Globus pallidus (tissue), 1 donor: ENCODE measurements at places on chromosomes 11 and 22.

- no peak for DNase-seq
Measured at GRCh38 chr11:66106786-66107599, 36.9 kb downstream of the PACS1 start.

- no peak for DNase-seq
Measured at GRCh38 chr11:127135256-127135655, 134.7 kb upstream of the KIRREL3 start.

DNA sequence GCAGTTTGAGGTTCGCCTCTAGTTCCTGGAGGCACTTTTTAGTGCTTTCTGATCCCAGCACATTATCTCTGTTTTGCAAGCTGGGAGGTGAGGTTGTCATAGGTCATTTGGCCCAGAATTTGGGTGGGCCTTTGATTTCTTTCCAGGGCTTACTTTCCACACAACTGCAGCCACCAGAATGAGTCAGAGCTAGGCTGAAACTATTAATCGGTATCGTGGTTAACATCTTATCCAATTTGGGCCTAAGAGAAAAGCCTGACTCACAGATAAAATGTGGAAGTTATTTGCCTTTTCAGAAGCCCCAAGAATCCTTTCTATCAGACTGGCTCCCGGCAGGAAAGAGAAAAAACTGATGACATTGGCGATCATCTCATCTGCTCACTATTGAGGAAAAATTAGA, 166.4 kb downstream of the KIRREL3 start:
- no peak for DNase-seq

DNA sequence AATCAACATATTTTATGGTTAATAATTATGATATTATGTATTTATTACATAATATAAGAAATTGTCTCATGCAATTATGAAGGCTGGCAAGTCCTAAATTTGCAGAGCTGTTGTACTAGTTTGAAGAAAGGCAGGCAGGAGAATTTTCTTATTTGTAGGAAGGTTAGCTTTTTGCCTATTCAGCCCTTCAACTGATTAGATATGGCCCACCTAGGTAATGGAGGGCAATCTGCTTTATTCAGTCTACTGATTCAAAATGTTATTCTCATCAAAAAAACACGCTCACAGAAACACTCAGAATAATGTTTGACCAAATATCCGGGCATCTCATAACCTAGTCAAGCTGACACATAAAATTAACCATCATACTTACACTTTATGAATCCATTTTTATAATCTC, 589.0 kb downstream of the NELL1 start:
- DNase-seq: no peak

- DNase-seq: no peak
Measured at GRCh38 chr11:107581147-107581546, 9.8 kb upstream of the ELMOD1 start.

DNA sequence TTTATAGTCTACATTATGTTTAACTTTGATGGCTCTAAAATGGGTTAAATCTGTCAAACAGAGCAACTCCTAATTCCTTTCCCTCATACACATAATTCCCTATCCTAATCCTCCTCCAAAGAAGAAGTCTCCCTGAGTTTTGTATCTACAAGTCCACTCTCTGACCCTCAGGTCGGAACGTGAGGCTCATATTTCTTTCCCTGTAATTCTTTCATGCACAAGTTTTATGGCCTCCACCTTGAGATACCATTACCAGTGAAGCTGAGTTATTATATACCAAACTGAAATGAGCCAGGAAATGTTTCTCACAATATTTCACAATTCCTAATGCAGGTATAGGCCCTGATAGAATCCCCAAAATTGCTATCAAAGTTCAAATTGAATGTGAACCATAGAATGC, 106.4 kb downstream of the CASP12 start:
- no peak for DNase-seq

DNA sequence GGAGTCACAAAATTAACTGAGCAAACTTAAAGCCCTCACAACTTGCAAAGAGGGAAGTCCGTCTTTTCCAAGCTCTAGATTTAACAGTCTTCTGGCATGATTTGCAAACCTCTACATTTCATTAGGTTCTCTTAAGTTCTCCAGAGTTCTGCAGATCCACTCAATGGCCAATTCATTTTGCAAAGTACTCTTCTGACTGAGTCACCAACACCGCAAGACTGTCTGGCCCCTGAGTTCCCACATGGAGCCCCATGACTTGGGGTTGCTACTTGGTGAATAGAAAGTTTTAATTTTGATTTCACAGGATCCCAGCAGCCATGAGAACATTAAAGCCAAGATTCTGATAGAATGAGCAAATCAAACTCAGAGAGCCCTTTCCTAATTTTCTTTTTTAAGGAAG, 134.5 kb downstream of the PLEKHA7 start:
- no peak for DNase-seq

- no peak for DNase-seq
Measured at GRCh38 chr11:129960216-129961214, 42.1 kb downstream of the PRDM10 start.

DNA sequence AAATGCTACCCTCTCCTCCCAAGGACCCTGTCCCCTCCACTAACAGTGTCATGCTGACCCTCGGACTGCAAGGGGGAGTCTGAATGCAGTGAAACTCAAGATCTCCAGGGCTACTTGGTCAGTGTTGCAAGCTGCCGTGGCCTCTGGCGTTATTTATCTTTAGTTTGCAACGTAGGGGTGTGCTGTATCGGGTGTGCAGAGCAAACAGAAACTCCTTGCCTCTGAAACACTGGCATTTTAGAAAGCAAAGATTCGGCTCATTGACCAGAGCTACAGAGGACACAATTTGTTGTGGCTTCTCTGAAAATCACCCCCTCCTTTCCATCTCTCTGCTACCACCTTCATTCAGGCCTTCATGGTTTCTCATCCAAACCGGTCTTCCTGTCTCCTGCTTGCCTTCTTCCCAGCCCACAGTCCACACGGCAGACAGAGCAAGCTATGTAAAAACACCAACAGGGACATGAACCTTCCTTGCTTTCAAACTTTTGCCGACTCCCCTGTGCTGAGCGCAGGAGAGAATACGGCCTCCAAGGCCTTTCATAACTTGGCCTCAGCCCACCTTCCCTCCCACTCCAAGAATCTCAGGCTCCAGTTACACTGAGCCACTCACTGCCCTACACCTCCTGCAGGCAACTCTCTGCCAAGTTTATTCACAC, 14.9 kb downstream of the FZD4 start:
- no peak for DNase-seq

- DNase-seq: no peak
Measured at GRCh38 chr11:9740202-9740883, 76.5 kb downstream of the SWAP70 start.

DNA sequence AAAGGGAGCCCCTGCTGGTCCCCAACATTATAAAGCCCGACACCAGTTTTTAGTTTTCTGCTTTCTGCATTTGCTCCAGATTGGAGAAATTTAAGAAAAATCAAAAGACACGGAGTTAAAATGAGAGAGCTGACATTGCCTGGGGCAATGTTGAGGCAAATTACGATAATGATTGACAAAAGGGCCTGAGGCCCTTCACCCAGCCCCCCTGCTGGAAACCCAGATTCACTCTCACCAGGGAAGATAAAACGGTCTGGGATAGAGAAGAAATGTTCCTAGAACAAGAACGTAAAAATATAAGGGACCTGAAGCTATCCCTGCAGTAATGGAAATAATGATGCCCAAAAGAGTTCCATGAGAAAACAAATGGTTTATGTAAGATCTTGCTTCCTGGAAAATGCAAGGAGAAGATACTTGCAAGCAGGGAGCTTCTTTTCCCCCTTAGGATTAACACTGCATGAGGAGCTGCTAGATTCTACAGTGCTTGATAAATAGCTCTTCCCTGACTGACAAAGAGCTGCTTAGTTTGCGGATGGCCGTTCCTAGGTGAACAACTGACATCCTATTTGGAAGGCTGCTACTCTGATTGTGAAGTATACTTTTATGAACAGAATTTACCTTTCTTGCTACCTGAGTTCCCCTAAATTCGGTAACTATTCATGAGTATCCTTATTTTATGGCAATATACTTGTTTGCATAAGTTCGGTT, 40.6 kb upstream of the GNAZ start:
- no peak for DNase-seq

- no peak for DNase-seq
Measured at GRCh38 chr22:44271732-44272400, 40.9 kb downstream of the SHISAL1 start.

DNA sequence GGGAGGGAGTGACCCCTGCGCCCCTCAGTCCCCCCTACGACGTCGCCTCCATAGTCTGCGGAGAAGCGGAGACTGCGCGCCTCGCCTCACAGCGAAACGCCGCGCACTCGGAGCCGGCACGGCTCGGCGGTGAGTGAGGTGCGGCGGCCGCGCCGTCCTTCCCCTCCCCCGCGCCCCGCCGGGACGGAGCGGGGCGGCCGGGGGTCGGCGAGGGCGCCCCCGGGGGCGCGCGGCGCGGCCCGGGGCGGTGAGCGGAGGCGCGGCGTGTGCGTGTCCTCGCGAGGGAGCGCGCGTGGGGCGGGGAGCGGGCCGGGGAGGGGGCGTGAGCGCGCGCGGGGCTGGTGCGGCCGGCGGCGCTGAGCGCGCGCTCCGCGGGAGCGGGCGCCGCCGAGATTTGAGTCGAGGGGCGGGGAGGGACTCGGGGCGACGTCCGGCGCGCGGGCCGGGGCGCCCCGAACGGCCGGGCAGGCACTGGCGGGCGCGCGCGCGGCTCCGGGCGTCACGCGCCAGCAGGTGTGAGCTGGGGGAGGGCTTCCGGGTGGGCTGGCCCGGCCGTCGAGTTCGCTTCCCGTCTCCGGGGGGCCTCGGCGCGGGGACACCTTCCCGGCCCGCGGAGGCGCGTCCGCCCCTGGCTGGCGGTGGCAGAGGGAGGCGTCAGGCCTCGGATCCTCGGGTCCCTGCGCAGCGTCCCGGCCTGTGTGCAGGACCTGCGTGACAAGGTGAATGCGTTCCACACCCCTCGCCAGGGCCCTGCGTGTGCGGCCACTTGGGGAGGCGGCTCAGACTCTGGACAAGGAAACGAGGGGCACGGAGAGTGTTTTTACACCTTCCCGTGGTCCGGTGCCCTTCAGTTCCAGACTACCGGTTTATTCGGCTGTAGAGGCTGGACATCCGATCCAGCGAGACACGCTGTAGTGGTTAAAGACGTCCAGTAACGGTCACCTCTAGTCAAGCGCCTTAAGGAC, 50.4 kb downstream of the FAM83F start:
- DNase-seq: peak; percentile 38

DNA sequence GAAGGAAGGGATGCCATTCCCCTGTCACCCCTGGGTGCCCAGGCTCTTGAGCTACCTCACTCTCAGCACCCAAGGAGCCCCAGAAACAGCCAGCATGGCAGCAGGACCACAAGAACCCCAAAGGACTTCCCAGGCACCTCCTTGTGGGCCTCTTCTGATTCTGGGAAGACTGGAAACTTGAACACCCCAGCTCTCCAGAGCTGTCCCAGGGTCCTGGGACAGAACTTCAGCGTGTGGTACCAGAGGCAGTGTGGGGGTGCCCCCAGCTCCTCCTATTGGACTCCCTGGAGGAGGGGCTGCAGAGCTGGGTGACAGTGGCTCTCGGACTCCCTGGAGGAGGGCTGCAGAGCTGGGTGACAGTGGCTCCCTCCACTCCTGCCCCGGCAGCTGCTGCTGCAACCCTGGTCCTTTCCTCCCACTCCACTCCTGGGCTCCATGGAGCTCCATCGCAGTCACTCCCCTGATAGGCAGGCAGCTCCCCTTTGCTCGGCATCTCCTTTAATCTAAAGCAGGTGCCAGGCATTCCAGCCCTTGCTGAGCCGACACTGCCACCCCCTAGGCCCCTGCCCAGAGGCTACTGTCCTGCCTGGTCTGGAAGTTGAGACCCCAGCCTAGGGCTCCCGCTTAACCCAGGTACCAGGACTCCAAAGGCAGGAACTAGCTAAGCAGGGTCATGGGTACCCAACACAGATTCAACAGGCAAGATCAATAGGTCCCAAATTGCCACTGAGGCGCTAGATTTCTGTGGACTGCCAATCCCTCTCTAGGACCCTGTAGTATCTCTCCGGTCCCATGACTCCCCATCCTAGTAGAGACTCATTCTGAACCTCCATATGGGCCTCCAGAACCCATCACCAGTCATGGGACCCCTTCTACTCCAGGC, 2.7 kb downstream of the BCL9L start:
- DNase-seq: no peak

DNA sequence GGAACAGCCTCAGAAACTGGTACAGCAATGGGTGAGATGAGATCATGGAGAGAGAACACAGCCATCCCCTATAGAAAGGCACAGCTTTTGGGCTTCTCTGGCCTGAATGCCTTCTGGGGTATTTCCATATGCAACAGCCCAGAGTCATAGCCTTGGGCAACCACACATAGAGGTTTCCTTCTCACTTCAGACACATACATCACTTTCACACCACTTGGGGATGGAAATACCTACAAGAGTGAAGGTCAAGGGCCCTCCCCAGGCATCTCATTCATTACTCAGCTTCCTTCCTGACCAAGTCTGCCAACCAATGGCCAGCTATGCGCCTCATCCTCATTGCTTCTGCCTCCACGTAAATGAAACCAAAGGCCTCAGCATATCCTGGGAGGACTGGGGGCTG, 17.7 kb upstream of the OLFML1 start:
- DNase-seq: no peak

DNA sequence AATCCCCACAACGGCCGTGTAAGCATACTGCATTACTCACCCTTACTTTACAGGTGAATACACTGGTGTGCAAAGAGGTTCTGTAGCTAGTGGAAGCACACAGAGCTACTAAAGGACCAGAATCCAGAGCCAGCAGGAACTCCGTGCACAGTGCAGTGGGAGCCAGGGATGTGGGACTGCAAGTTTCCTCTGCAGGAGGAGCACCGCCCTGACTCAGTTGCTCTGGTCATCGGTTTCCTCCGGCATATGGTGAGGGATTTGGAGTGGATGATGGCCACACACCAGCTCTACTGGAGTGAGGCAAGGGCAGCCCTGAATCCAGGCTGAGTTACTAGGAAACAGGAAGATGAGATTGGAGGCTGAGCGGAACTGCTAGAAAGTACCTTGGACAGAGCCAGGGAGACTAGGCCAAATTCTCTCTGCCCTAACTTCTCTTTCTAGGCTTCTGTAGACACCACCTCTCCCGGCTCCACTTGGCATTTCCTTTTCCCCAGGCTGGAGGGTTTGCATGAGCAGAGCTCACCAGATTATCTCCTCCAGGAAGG, 18.2 kb upstream of the C22orf42 start:
- DNase-seq: no peak

DNA sequence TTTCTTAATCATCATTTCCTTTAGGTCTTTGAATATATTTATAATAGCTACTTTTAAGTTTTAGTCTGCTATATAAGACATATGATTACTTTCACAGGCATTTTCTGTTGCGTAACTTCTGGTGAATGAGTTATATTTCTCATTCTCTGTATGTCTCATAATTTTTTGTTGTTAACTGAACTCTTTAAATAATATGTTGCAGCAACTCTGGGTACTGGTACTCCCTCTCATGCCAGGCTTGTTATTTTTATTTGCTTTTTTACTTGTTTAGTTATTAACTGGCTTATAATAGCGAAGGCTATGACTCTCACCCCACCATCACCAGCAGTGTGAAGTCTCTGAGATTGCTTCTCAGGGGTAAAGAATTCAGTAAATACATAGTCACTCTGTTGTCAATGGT, 524.2 kb upstream of the CHORDC1 start:
- no peak for DNase-seq
